Stimulated activated CD4-positive, alpha-beta T cell treated with anti-CD3 and anti-CD28 coated beads, Interleukin-2, amount 100 ng/mL, for 48 hours (primary cell): ENCODE measurements at places on chromosomes 16 and 17.
A peak's percentile ranks its signal among the peaks of the same experiment; 100 is the strongest.

GRCh38 chr16:73553941-73554660, 506.2 kb upstream of the ZFHX3 start:
- no peak for DNase-seq

GRCh38 chr17:63847525-63848249, 5.2 kb upstream of the SMARCD2 start:
- DNase-seq: no peak

GRCh38 chr17:42274812-42275526, 1.2 kb downstream of the STAT5B start:
- no peak for DNase-seq

- DNase-seq: no peak
These were observed 140.0 kb downstream of the IRF8 start for GRCh38 chr16:86038926-86039310.

DNA sequence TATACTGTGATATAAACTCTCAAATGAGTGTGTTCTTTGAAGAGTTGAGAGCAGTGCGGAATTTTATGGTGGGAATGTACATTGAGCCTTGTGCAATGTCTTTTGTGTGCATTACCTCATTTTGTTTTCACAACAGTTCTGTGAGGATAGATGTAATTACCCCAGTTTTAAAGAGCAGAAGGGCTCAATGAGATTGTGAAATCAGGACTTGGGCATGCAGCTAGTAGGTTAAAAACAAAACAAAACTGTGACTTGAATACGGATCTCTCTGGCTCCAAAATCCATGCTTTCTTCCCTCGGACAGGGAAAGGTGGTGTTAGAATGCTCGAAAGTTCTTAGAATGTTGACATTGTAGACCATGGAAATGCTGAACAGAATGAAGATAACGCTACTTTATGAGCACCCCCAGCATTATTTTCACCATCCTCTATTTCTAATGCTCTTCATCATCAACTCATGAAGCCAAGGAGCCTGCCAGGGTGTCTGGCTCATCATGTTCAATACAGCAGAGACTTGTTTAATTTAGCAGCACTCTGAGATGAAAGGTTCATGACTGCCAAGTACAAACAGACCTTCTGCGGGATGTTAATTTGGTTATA, 17.1 kb downstream of the MRTFB start:
- no peak for DNase-seq

DNA sequence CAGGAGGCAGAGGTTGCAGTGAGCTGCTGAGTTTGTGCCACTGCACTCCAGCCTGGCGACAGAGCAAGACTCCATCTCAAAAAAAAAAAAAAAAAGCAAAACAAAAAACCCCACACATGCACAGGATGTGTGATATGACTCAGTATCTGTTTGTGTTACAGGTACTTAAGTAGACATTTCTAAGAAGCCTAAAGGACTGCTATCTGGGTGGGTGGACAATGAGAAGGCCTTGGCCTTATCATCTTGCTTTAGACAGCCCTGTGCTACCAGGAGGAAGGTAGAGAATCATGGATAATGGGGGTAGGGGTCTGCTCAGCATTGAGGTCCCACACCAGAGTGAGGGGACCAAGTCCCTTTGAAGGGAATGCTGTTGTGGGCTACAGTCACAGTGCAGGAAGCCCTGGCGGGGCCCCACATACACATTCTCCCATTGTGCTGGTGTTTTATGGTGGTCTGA, 26.7 kb downstream of the PLD6 start:
- no peak for DNase-seq

- DNase-seq: no peak
These were observed 20.7 kb downstream of the CRK start for GRCh38 chr17:1435326-1435725.

GRCh38 chr16:55120408-55120807, 189.7 kb downstream of the IRX5 start:
- no peak for DNase-seq

- no peak for DNase-seq
These were observed 63.7 kb downstream of the C16orf95 start for GRCh38 chr16:87253536-87253935.

GRCh38 chr17:879546-880442, 97.6 kb downstream of the MRM3 start:
- peak; percentile 44 for DNase-seq

- DNase-seq: no peak
These were observed 16.8 kb upstream of the PHKG2 start for GRCh38 chr16:30731411-30731810.

DNA sequence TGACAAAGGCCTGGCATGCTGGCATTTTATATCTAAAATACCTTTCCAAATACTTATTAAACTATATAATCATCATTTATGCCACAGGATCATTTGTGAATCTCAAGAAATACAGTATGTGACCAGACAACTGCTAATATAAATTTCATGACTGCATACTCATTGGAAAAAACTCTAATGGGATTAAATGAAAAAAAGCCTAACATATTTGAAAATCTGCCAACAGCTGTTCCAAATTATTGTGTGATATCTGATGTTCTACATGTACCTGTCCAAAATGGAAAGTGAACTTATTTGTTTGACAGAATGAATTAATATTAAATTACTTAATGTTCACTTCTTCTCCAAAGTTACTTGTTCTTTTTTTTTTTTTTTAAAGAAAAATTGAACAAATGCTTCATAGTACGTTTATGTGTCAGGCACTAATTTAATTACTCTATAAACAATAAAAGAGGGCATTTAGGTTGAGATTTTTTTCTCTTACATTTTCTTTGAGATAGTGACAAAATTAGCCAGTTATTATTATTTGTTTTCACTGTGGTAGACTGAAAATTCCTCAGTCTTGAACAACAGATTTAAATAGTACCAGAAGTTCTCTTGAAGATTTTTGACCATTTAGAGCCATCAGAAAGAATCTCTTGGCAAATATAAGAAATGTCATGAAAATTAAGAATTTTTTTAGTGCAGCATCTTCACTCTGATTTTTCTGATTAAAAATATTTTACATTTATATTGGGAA, 114.0 kb downstream of the FTO start:
- DNase-seq: no peak

DNA sequence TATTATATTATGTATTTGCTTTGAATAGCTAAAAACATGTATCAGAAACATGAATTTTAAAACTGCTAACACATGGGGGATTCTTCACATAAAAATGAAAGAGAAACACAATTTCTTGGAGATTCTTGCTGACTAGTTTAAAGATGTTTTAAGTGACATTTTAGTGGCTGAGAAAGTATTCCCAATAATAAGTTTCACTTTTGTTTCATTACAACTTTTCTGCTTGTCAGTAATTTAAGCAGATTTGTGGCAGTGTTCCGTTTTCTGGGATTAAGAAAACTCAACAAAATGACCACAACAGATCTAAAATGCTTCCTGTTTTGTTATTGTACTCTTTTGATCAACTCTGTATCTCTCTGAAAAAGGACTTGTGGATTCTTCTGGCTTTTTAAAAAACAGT, 75.9 kb downstream of the NLK start:
- DNase-seq: no peak

DNA sequence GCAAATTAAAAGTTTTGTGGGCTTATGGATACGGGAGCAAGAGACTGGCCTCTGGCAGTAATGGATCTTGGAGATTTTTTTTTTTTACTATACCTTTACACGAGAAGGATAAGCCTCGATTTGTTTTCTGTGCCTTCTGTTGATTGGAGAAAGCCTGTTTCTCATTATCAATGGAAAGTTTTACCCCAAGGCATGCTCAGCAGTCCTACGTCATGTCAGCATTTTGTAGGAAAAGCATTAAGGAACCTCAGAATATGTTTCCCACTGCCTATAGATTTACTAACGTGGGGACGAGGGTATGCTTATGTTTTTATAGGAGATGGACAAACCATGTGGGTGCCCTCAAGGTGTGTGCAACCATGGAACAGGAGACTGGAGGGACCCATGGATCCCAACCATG, 26.8 kb downstream of the CD300LG start:
- no peak for DNase-seq

DNA sequence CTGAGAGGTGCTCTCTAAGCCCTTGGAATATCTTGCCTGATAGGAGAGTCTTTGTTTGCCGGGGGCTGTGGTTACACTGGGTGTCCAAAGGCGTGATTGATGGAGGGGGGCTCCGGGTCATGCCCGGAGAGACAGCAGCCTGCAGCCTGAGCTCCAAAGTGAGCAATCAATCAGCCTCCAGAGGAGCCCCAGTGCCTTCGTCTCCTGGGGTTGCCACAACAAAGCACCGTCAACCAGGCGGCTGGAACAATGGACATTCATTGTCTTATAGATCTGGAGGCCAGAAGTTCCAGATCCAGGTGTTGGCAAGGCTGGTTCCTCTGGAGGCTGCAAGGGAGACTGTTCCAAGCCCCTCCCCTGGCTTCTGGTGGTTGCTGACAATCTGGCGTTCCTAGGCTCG, 24.0 kb upstream of the GINS2 start:
- no peak for DNase-seq

DNA sequence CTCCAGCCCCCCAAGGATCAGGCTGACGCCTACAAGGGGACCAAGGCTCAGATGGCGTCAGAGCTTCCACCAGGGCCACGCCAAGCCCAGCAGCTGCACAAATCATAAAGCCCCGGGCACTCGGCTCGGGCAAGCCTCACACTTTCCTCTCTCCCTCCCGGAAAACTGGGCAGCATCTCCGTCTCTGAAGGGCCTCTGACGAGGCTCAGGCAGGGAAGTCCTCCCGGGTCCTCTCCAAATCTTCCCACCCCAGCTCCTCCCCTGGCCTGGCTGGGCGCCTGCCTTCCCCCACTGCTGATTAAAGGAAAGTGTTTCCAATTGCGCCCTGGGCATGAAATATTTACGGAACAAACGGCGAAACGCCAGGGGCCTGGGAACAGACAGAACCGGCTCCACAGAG, 38.5 kb downstream of the PIEZO1 start:
- DNase-seq: no peak

- no peak for DNase-seq
These were observed 45.3 kb upstream of the MSI2 start for GRCh38 chr17:57210972-57211411.

GRCh38 chr16:177981-178667, 1.6 kb downstream of the HBA1 start:
- no peak for DNase-seq

DNA sequence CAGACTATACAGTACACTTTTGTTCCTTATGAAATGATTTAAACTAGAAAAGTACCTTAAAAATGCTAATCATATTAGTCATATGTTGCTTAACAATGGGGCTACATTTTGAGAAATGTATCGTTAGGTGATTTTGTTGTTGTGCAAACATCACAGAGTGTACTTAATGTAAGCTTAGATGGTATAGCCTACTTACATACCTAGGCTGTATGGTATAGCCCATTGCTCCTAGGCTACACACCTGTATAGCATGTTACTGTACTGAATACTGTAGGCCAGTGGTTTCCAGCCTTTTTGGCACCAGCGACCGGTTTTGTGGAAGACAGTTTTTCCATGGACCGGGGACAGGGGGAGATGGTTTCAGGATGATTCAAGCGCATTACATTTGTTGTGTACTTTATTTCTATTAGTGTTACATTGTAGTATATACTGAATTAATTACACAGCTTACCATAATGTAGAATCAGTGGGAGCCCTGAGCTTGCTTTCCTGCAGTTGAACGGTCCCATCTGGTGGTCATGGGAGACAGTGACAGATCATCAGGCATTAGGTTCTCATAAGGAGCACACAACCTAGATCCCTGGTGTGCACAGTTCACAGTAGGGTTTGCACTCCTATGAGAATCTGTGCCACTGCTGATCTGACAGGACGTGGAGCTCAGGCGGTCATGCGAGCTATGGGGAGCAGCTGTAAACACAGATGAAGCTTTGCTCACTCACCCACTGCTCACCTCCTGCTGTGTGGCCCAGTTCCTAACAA, 35.0 kb upstream of the MRC2 start:
- DNase-seq: no peak

GRCh38 chr17:39995438-39995837, 14.8 kb downstream of the PSMD3 start:
- DNase-seq: no peak

DNA sequence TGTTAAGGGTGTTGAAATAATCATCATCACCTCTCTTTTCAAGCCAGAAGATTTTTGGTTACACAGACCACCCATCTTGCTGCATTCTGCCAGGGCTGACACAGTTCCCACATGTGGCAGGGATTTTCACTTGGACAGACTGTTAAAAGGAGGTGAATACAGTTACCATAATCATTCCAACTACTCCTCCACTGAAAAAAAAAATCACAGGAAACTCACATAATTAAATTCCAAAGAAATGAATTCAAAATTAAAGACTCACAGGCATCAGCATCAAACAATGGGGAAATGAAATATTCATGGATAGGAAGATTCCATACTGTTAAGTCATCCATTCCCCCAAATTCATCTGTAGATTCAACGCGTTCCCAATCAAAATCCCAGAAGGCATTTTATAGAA, 209.4 kb downstream of the MRTFB start:
- DNase-seq: no peak

GRCh38 chr17:55577687-55578086, 66.4 kb upstream of the SMIM36 start:
- no peak for DNase-seq

- no peak for DNase-seq
These were observed 61.9 kb downstream of the MGAT5B start for GRCh38 chr17:76930107-76930506.

GRCh38 chr17:14044702-14045101, 24.6 kb upstream of the COX10 start:
- DNase-seq: no peak

GRCh38 chr17:53950207-53950857, 127.6 kb downstream of the KIF2B start:
- DNase-seq: no peak

DNA sequence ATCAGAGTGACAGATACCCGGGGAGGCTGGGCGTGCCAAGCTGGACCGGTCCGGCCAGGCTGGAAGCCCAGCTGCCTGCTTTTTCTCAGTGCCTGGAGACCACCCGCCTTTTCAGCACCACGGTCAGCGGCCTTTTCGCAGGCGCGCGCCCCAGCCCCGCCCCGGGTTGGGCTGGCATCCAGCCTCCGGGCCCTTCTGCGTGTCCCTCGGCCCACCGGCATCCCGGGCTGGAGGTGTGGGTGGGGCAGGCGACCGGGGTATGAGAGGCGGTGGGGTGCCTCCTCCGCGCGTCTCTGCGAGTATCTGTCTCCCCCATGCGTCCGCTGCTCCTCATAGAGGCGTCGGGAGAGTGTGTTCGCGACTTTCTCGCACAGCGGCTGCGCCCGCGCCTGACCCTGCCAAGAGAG, 102.5 kb downstream of the MRM1 start:
- peak; percentile 48 for DNase-seq

- DNase-seq: peak; percentile 71
These were observed 18.6 kb downstream of the C1QTNF1 start for GRCh38 chr17:79042421-79043190.

DNA sequence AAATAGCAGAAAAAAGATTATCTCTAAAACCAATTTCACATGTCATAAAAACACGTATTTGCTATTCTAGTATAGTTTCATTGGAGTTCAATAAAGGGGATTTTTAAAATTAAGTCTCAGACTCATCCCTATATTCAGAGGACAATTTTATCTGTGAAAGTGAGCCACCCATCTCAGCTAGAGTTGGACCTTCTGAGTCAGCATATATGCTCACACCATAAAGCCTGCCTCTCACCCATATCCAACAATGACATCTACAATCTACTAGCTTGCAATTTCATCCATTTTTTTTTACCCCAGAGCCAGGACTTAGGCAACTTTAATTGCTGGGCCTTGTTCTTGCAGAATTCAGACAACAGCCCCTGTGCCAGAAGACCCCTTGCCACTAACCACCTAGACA, 165.3 kb upstream of the DYNLRB2 start:
- no peak for DNase-seq

GRCh38 chr17:32769846-32770245, 107.1 kb downstream of the MYO1D start:
- DNase-seq: no peak
